ENCODE measurements at places on chromosomes 12 and 14.
A peak's percentile ranks its signal among the peaks of the same experiment; 100 is the strongest.

GRCh38 chr14:23423657-23424056, 11.8 kb downstream of the MYH7 start:
- DNase-seq: no peak

GRCh38 chr12:32482226-32482625, 82.9 kb downstream of the FGD4 start:
- no peak for DNase-seq

DNA sequence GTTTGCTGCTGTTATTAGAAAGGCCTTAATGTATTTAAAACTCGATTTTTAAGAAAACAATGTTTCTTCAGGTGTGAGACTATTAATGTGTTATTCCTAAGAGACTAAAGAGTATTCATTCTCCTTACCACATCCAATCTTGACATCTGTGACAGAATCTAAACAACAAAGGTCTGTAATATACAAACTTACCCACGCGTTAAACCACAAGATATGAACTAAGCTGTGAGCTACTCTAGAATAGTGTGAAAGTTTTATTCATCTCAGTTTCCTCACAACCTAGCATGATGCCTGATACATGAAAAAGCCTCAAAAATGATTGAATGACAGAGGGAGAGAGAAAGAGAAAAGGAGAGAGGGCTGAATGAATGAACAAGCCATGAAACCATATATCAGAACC, 117.3 kb upstream of the COCH start:
- DNase-seq: no peak

GRCh38 chr14:61376314-61376713, 54.9 kb downstream of the PRKCH start:
- DNase-seq: no peak

GRCh38 chr12:90303771-90304170, 595.1 kb upstream of the ATP2B1 start:
- no peak for DNase-seq

- DNase-seq: no peak
These were observed 40.8 kb downstream of the NDUFA12 start for GRCh38 chr12:94962670-94963069.

- DNase-seq: no peak
These were observed 216.6 kb upstream of the LHX5 start for GRCh38 chr12:113688313-113688712.

DNA sequence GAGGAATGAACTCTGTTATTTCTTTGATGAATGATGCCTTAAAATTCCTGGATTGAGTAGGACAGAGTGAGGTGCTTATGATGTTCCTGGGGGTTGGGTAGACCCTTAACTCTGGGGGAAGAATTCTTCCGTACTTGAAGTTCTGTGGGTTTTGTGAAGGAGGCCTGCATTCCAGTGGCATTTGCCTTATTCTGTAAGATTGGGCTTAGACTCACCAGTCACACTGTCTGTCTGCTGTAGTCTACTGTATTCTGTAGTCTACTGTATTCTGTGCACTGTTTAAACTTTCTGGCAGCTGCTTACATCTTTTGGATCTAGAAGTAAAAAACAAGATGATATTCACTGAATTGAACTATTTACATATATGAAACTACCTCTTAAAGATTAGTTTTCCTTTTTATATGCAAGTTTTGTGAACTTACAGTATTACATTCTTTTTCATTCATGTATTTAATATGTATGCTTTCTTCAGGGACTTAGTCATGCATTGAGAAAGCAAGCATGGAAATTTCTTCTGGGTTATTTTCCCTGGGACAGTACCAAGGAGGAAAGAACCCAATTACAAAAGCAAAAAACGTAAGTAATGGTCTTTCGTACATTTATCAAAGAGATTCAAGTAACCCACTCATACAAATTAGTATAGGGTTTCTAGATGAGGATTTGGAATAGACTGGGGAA, 42.3 kb upstream of the TPH2 start:
- no peak for DNase-seq

GRCh38 chr12:81819991-81820633, 61.0 kb upstream of the PPFIA2 start:
- DNase-seq: no peak

GRCh38 chr12:93006471-93007208, 77.5 kb upstream of the EEA1 start:
- DNase-seq: no peak

GRCh38 chr14:68401855-68402254, 391.0 kb downstream of the ZFP36L1 start:
- DNase-seq: peak; percentile 34

- DNase-seq: no peak
These were observed 42.0 kb downstream of the AREL1 start for GRCh38 chr14:74670726-74671411.

DNA sequence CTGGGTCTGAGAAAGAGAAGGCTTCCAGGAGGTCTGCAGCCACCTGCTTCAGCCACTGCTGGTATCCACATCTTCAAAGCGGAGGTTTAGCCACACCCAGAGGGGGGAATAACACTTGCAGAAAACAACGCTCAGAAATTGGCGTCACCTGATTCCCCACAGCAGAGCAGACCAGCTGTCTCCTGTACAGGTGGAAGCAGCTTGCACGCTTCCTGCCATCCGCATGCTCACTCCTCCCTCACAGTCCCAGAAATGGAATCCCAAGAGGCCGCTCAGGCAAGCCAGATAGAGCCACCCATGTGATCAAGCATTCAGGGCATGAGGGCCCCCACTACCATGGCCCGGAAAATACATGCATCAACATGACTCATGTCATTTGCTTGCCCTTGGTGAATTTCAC, 112.2 kb upstream of the DIO3 start:
- DNase-seq: no peak

GRCh38 chr14:64293976-64294671, at the start of gene ESR2:
Gene ESR2, minus strand, starts transcription at chr14:64294371. Its CDS starts 11,386 bp downstream, at chr14:64282985.
- DNase-seq: peak; percentile 20

DNA sequence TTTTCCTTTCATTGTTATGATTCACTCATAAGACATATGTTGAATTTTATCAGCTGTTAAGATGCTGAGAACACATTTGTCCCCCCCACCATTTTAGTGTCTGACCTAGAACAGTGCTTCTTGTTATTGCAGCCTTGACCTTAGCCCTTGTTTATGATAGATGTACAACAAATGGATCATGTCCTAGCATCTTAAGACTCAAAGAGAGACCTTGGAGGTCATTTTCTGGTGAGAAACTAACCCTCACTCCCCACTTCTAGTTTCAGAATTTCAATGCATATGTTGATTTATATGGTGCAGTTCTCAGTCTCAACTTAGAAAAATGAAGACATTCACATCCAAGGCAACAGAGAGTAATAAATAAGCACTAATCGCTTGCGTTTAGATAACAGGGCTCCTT, 391.2 kb downstream of the AEBP2 start:
- DNase-seq: no peak

GRCh38 chr14:90661866-90662265, 154.4 kb downstream of the TTC7B start:
- DNase-seq: no peak

DNA sequence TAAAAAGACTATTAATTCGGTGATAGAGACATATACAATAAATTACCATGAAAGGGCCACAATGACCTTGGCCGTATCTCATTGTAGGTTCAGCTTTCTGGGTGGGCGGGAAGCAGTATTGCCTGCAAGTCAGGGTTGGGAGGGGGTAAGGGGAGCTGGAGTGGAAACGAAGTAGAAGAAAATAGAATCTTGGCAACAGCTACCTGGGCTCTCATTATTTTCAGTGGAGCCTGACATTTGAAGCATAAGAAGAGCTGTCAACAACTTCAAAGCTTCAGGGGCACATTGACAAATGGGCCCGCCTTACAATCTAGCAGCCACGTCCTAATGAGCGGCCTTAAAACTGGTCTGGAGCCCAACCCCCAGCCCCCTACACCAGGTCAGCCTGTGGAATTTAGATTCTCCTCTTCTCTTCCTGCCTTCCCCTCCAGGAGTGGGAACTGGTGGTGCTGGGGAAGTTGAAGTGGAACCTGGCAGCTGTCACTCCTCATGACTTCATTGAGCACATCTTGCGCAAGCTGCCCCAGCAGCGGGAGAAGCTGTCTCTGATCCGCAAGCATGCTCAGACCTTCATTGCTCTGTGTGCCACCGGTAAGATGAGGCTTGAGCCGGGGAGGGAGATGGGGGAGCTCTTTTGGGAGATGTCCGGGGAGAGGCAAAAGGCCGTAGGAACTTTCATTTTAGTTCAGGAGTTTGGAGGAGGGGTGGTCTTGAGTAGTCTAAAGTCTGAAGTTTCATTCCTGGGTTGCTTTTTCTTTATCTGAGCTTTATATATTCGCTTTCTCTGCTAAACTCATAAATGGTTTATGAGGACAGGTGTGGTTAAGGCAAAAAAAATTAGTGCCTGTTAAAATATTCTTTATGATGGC, 5.0 kb downstream of the CCND2 start:
- DNase-seq: peak; percentile 47

- DNase-seq: no peak
These were observed 30.4 kb upstream of the CACNA2D4 start for GRCh38 chr12:1948883-1949282.

GRCh38 chr14:92967346-92967926, 44.5 kb downstream of the CHGA start:
- no peak for DNase-seq

DNA sequence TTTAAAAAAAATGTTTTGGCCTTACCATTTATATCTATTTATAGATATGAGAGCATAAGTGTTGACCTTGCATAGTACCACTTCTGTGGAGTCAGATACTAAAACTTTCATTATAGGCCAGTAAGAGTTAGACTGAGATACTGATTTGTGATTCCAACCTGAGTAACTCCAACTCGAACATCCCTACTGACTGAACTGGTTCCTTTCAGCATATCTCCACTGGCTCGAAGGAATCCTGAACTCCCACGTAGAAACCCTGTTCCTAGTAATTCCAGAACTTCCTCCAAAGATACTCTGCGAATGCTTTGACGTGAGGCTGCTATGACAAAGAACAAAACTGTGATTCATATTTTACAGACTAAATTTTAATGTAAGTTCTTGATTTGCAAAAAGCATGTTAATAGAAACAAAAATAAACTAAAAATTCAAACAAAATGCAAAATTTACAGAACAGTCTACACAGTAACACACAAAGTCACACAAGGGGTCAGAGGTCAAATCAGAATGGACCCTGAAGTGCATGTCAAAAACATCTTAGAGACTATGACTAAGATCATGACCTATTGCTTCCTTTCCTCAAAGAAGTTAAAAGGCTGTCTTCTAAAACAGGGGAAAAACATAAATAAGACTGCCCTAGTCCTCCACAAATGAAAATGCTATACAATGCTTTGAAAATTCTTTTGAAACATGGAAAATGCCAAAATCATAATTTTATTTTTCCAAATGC, 31.5 kb downstream of the HEATR5A start:
- DNase-seq: no peak

DNA sequence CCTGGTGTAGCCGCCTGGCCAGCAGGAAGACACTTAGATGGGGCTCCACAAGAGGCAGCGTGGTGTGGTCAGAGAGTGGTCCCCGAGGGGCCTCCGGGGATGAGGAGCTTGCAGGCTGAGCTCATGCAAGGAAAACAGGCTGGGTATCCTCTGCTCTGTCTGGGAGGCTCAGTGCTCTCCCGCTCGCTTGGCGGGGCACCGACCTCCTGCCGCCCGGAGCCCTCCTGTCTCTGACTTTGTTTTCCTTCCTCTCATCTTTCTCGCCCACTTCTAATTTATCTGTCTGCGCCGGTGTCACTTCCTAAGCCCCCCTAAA, 31.3 kb upstream of the DLK1 start:
- no peak for DNase-seq

- no peak for DNase-seq
These were observed 6.7 kb downstream of the ANO4 start for GRCh38 chr12:100801320-100801719.

- no peak for DNase-seq
These were observed 763.9 kb upstream of the MGAT4C start for GRCh38 chr12:87020071-87020470.

GRCh38 chr12:61412201-61412600, 848.0 kb upstream of the USP15 start:
- DNase-seq: no peak

DNA sequence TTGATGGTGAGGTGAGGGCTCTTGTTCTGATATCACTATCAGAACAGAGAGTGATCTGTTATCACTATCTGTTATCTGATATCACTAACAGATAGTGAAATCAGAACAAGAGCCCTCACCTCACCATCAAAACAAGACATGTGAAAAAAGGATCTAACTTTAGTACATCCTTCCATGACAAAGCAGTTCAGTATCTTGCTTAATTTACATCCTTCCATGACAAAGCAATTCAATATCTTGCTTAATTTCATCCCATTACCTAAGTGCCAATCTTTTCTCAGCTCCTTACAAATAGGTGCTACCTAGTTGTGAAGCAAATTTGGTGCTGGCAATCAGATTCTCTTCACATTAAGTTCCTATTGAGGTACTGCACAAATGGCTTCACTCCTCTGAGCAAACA, 1865.6 kb upstream of the FLRT2 start:
- no peak for DNase-seq

DNA sequence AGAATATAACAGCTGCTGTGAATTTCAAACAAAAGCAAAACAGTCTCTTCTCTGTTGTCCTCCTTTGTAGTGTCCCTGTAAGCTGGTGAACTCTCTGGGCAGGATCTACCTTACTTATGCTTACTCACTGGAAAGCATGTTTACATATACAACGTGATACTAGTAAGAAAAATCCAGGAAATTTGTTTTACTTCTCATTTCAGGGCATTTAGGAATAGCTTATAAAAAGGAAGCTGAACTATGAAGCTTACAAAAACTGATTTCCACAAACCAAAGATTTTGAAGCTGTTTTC, 311.0 kb downstream of the NOVA1 start:
- no peak for DNase-seq

DNA sequence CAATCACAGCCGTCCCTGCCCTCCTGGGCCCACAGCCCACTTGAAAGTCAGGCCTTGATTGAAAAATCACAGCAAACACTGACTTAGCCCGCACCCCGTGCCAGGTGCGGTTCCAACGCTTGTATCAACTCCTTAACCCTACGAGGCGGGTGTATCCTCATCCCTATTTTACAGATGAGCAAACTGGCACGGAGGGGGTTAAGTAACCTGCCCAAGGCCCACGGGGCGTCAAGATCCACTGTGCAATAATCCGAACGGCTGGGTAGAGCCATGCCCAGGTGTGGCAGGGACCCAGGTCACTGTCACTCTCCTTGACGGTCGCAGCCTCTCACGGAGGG, 583 bp downstream of the DNAH10 start:
- DNase-seq: no peak

GRCh38 chr12:42144158-42144407, 591 bp downstream of the GXYLT1 start:
- no peak for DNase-seq

DNA sequence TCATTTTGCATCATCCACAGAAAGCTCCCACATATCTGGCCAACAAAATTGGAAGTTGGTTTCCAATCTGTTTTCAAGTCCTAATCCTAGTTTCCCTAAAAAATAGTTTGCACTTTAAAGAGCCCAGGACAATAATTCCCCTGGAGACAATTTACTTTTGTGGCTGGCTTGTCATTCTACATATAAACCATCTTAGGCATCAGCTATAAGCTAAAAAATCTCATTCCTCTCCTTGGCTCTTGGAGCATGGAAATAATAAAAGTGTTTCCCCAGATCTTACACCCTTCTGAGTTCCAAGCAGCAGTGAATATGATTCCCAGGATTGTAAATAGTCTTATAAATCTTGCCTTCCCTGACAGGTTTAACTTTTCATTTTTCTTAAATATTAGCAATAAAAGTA, 89.1 kb upstream of the NUDT4 start:
- DNase-seq: no peak

- DNase-seq: no peak
These were observed 58.5 kb downstream of the NIN start for GRCh38 chr14:50772412-50772811.
